ENCODE measurements at places on chromosomes 1 and 21.

DNA sequence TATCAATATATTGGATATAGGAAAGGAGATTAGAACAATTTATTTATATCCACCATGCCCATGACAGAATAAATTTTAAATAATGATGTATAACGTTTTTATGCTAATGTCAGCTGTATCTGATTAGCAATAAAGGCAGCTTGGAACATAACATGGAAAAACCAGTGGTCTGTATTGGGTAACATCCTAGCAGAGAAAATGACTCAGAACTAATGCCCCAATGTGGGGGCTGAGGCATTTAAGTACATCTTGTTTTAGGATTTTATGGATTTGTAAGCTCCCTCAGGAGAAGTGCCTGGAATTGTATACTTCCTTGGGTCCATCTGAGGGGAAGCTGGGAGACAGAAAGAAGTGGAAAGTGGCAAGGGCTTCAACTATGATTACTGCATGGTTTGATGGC, 82.3 kb downstream of the HMCN1 start:
- no peak for DNase-seq

DNA sequence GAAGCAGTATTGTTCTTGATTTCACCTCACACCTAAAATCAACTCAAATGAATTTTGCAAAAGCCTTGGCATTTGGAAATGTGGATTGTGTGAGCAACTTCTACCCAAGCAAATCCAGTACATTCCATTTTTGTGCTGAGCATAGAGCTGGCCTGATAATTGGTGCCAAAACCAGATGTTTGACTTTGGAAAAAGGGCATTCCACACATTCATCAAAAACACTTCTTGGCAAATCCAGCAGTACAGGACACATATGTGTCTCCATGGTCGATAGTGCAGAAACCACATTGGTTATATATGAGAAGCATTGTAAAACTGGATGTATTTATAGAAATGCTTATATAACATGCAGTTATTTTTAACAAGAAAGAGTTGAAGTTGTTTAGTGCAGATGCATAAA, 210.4 kb downstream of the KCNK2 start:
- no peak for DNase-seq

- no peak for DNase-seq
These were observed 58.2 kb downstream of the DUSP10 start for GRCh38 chr1:221683681-221684080.

GRCh38 chr1:114152508-114153260, 985 bp downstream of the SYT6 start:
- peak; percentile 21 for DNase-seq

- DNase-seq = no peak
These were observed 42.4 kb upstream of the CLDN14 start for GRCh38 chr21:36522219-36522808.
